GM19239 (cell line): ENCODE measurements at places on chromosomes 5 and 9.

GRCh38 chr5:172858990-172859811 lies 25.1 kb downstream of the ERGIC1 start:
- no peak for DNase-seq

GRCh38 chr5:151926188-151926587 lies 1.5 kb upstream of the GLRA1 start:
- DNase-seq = no peak

DNA sequence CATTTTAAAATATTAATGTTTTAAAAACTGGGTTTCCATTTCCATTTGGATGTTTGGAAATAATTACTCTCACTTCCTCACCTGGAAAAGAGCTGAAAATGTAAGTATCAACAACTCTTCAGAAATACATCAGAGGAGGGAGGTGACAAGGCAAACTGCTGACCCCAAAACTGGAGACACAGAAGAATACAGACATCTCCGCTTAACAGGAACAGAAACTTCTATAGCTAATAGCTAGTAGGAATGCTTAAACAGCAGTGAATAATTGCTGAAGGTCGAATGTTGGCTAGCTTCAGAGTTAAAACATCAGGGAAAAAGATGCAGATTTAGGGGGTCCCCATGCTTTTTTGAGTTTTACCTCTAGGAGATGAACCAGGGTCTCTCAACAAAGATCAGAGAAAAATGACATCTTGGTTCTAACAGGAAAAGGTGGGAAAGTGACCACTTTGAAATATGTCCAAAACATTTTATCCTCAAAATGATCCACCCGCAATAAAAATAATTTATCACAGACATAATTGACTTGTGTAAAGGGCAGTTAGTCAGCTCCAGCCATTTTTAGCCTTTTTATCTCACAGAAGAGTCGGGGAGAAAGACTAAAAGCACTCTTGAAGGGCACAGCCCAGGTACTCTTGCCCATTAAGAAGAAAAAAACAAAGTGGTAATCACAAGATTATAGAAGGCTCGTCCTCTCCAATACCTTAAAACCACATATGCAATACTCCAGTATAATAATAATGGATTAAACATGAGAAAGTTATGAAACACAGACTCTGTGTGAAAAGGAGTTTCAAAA lies 1474.9 kb downstream of the EFNA5 start:
- no peak for DNase-seq

- DNase-seq = no peak
These were observed 33.4 kb downstream of the MAP1B start for GRCh38 chr5:72140711-72141110.

GRCh38 chr5:95870105-95870672 lies 47.7 kb upstream of the GLRX start:
- no peak for DNase-seq

GRCh38 chr5:91212714-91213092 lies 170.4 kb downstream of the ARRDC3 start:
- no peak for DNase-seq

DNA sequence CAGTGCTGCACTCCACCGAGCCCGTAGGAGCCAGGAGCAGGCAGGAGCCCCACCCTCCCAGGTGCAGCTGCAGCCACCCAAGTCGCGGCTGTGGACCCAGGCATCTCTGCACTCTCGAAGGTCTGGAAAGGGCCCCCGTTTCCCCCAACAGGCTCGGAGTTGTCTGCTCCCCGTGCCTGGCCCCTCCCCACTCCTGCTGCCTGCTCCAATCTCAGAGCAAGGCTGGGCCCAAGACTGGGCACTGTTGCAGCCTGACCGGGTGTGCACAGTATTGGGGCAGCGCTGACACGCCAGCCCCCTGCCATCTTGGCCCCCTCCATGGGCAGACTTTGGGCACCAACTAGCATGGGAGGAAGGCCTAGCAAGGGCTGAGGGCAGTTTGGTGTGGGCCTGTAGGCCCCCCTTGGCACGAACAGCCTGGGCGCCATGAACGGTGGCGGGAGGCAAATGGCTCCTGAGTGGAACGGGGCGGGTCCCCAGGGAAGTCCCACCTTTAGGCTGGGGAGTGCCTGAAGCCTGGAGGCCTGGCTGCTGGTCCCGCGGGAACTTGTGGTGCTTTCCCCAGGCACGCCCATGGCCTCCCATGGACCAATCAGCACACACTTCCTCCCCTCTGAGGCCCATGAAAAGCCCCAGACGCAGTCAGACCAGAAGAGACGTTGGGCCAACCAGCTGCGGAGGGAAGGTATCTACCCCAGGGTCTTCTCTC lies 60.4 kb downstream of the PSAT1 start:
- no peak for DNase-seq

GRCh38 chr5:151880324-151880723 lies 44.3 kb downstream of the GLRA1 start:
- DNase-seq = no peak

GRCh38 chr9:124782661-124783574 lies 6.0 kb downstream of the OLFML2A start:
- DNase-seq = no peak

- DNase-seq = no peak
These were observed 29.0 kb downstream of the AUH start for GRCh38 chr9:91332546-91333231.

DNA sequence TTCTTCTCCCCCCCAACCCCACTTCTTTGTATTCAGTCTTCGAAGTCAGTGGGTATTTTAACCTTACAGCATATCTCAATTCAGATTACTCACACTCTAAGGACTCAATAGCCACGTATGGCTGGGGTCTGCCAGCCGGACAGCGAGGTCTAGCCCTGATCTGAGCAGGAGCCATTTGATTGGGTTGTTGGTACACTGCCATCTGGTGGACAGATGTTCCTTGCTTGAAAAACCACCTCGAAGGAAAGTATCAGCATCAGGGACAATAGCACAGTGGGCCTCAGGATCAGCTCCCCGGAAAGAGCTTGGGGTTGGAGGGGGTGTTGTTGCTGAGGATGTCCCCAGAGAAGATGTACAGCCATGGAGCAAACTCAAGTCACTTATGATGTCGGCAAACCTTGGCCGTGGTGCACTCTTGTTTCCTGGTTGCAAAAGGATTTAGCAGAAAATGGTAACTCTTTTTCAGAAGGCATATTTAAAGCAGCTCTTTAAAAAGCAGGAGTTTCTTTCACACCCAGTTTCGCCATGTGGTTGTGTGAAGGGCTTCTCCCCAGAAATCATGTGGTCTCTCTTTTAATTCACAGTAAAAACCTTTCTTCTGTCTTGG lies 31.7 kb upstream of the KCNMB1 start:
- peak; percentile 62 for DNase-seq

DNA sequence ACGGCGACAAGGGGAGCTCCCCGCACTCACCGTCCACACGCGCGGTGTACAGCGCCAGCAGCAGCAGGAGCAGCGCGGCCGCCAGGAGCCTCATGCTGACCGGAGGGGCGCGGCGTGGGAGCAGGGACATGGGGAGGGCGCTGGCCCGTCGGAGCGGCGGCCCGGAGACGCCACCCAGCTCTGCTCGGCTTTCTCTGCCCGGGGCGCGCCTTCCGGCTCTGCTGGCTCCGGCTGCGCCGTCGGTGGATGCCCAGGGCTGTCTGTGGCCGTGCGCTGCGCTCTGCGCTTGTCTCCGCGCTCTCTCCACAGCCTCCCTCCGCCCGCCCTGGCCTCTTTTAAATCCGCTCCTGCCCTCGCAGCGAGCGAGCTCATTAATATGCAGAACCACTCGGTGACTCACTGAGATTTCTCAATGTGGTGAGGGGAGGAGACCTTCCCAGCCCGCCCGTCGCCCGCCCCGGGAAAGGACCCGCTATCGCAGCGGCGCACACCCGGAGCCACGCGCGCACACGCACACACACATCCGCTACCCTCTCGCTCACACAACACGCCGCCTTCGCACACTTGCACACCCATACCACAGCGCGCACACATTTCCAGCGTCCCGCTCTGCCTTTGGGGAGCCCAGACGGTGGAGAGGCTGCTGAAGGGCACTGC lies at the start of gene CXCL14:
Gene CXCL14, minus strand, starts transcription at position 307 of the 657 bp plus-strand sequence. Its CDS starts 213 bp downstream, at position 94.
- DNase-seq = no peak

DNA sequence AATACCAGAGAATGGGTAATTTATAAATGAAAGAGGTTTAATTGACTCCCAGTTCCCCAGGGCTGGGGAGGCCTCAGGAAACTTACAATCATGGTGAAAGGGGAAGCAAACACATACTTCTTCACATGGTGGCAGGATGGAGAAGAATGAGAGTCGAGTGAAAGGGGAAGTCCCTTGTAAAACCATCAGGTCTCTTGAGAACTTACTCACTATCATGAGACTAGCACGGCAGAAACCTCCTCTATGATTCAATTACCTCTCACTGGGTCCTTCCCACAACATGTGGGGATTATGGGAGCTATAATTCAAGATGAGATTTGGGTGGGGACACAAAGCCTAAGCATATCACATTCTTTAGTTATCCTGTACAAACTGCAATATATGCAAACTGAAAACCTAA lies 609.4 kb downstream of the MTRR start:
- DNase-seq = no peak

DNA sequence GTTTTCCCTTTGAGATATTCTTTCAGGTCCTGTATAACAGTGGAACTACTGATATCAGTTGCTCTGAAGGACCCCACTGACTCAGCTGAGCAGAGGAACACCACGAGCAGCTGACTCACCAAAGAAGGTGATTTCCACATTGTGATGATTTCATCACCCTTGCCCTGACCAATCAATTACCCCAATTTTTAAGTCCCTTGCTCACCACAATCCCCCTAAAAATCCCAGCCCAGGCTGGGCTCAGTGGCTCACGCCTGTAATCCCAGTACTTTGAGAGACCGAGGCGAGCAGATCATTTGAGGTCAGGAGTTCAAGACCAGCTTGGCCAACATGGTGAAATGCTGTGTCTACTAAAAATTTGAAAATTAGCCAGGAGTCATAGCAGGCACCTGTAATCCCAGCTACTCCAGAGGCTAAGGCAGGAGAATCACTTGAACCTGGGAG lies 125.3 kb upstream of the ABCA1 start:
- no peak for DNase-seq

- peak; percentile 4 for DNase-seq
These were observed 28.4 kb downstream of the NNT start for GRCh38 chr5:43631182-43631910.

- no peak for DNase-seq
These were observed 430.6 kb downstream of the PIK3R1 start for GRCh38 chr5:68646144-68646543.

- DNase-seq = no peak
These were observed 66.1 kb upstream of the ADRA1B start for GRCh38 chr5:159850160-159850559.

DNA sequence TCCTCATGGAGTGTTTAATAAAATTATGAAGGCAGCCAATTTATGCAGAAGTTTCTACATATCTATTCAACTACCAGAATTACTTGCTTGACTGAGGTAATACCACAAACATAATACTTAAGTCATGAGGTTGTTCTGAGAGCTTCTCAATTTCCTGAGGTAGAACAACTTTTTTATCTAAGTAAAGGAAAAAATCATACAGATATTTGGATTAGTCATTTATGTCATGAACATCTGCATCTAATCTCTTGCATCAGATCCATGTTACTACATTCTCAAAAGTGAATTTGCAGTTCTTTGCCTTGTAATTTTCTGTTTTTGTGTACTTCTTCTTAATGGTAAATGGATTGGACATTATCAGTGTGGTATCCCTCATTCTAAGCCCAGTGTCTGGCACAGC lies 60.4 kb upstream of the RGMB start:
- no peak for DNase-seq
